ENCODE measurements at places on chromosomes 13 and 19.

DNA sequence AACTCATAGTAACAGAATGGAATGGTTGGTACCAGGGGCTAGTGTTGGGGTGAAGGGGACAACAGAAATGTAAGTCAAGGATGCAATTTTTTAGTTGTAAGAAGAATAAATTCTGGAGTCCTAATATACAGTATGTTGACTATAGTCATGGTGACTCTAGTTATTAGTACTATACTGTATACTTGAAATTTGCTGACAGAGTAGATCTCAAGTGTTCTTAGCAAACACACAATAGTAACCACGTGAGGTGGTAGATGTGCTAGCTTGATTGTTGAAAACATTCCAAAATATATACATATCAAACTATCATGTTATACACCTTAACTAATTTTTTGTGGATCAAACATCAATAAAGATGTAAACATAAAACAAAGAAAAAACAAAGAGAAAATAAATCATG lies 1345.1 kb upstream of the PCDH20 start:
- no peak overlapping the region for H3K27ac ChIP-seq
- H3K4me1 ChIP-seq: no peaks in the 10 kb centered on the region
- no peaks in the 10 kb centered on the region for H3K27me3 ChIP-seq
- DNase-seq: no peak
- no peak overlapping the region for H3K4me3 ChIP-seq
- H3K36me3 ChIP-seq: no peaks in the 10 kb centered on the region

GRCh38 chr19:38729653-38730469 lies 14.4 kb downstream of the CAPN12 start:
- H3K36me3 ChIP-seq: peaks cover 17% of the 10 kb centered on the region
- H3K27ac ChIP-seq: no peak overlapping the region

DNA sequence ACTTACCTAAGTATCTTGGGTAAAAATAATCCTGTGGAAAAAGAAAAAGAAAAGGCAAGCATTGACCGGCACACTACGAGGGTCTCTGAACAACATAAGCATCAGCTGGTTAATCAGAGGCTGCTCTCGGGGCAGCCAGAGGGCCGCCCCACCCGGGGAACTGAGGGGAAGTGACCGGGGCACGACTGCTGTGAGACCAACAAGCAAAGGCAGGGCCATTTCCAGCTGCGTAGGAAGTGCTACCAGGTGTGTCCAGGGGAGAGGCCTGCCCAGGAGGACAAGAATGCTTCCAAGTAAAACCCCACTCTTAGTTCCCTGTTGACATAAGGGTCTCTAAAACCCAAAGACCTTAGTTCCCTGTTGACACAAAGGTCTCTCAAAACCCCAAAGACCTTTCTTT lies 15.9 kb downstream of the GAS6 start:
- H3K36me3 ChIP-seq: no peaks in the 10 kb centered on the region
- no peaks in the 10 kb centered on the region for H3K27me3 ChIP-seq
- no peak for DNase-seq
- H3K4me1 ChIP-seq: peaks cover 3% of the 10 kb centered on the region
- no peak overlapping the region for H3K27ac ChIP-seq

DNA sequence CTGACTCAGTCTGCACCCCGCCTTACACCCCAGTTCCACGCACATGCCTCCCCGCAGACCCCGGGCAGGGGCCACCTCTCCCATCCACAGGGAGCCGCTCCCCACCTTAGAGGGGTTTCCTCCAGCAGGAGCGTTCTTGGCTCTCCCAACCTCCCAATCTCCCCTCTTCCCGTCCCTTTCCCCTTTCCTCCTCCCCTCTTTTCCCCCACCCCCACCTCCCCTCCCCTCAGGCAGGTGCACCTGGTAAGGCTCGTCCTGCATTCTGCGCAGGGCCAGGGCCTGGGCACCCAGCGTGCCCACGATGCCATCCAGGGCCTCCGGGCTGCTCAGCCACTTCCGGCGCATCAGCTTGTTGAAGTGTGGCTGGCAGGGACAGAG lies 27.3 kb downstream of the EXOC3L2 start:
- no peaks in the 10 kb centered on the region for H3K36me3 ChIP-seq
- DNase-seq: peak; percentile 55
- peak overlapping the region; percentile 71 for H3K4me3 ChIP-seq
- peaks cover 27% of the 10 kb centered on the region for H3K4me1 ChIP-seq

GRCh38 chr19:2083174-2083854 lies 12.8 kb downstream of the MOB3A start:
- no peak overlapping the region for H3K4me3 ChIP-seq
- no peaks in the 10 kb centered on the region for H3K27me3 ChIP-seq
- no peak overlapping the region for H3K27ac ChIP-seq
- H3K36me3 ChIP-seq: no peaks in the 10 kb centered on the region
- H3K4me1 ChIP-seq: no peaks in the 10 kb centered on the region

DNA sequence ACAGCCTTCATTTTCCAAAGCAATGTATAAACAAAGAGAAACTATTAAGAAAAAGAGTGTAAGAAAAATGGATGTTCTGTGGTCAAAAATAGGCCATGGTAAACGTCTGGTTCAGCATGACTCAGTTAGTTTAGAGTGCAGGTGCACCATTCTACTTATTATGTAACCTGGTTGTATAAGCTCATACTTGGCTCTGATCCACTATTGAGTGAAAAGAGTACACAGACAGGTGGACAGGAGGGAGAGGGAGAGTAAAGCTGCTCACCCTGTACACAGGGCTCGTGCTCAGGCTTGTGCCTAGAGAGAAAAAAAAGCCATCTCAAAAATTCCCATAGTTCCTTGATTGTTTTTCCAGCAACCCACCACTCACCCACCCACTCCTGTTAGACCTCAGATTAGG lies 85.8 kb upstream of the ZNF91 start:
- DNase-seq: no peak
- H3K27me3 ChIP-seq: no peaks in the 10 kb centered on the region
- H3K27ac ChIP-seq: no peak overlapping the region

- H3K4me1 ChIP-seq: no peaks in the 10 kb centered on the region
- H3K27ac ChIP-seq: no peak overlapping the region
- no peaks in the 10 kb centered on the region for H3K36me3 ChIP-seq
- DNase-seq: peak; percentile 22
Observed at GRCh38 chr13:79884890-79885289, 403.9 kb downstream of the NDFIP2 start.

DNA sequence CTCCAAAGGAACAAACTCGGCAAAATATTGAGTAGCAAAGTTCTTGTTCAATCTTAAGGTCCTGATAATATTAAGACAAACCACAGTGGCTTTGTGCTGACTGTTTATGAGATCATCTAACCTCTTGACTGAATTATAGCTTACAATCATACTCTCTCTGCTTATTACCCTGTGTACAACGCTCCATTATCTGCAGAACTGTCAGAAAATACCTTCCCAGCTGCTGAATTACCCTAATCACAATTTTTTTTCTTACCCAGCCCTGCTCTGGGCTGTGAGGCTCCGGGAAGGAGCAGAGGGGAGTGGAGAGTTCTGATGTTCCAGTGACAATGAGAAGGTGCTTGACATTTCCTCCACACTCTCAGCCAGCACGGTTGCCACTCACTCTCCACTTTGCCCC lies 64.8 kb downstream of the DCT start:
- DNase-seq: no peak
- no peak overlapping the region for H3K4me3 ChIP-seq
- H3K27me3 ChIP-seq: no peaks in the 10 kb centered on the region
- no peak overlapping the region for H3K27ac ChIP-seq
- H3K36me3 ChIP-seq: no peaks in the 10 kb centered on the region
- peaks cover 4% of the 10 kb centered on the region for H3K4me1 ChIP-seq
